ENCODE measurements at places on chromosomes 16 and 17.

DNA sequence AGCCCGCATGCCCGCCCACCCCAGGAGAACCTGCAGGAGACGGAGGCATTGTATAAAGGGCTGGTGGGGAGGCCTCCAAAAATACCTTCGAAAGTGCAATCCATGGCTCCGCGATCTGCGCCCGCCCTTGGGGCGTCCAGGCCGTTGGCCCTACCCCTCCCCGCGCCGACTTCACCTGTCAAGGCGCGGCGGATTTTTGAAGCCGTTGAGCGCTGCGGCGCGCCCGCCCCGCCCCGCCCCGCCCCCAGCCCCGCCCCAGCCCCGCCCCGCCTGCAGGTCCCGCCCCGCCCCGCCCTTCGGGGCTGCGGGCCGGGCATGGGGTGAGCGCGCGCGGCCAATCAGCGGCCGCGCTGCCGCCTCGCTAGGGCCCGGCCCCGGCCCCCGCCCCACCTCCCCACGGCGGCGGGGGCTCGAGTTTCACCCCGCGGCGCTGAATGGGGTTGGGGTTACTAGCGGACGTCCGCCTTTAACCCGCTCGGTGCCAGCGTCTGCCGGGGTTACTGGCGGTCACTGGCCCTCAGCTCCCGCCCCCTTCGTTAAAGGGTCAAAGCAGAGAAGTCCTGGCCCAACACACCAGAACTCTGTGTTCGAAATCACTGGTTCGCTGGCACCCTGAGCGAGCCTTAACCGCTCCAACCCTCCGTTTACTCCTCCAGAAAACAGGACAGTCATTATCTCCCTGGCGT is 13.2 kb downstream of the SREBF1 start:
- peak; percentile 74 for DNase-seq

DNA sequence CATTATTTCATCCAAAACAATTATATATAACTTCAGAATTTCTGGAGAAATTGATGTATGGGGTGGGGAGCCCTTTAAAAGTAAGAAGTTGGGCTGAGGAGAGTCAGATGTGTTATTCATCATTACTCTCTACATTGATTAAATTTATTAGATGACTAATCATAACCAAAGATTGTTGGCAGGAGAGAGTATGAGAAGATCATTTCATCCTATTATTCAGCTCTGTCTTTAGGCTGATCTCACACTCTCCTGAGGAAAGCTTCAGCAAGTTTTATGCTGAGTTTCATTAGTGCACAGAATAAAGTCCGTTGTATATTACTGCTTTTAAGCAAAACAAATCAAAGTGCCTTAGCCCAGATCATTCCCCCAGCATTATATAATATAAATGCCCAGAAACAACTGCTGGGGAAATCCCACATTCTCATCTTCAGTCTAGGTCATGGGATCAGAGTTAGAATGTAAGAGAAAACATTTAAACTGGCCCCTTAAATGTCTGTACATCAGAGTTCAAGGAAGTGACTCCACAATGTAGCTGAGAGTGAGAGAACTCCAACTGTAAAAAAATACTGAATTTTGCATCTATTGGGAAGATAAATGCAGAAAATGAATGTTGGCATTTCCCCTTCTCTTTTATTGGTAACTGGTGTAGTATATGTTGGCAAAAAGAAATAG is 130.1 kb upstream of the HLF start:
- no peak for DNase-seq

DNA sequence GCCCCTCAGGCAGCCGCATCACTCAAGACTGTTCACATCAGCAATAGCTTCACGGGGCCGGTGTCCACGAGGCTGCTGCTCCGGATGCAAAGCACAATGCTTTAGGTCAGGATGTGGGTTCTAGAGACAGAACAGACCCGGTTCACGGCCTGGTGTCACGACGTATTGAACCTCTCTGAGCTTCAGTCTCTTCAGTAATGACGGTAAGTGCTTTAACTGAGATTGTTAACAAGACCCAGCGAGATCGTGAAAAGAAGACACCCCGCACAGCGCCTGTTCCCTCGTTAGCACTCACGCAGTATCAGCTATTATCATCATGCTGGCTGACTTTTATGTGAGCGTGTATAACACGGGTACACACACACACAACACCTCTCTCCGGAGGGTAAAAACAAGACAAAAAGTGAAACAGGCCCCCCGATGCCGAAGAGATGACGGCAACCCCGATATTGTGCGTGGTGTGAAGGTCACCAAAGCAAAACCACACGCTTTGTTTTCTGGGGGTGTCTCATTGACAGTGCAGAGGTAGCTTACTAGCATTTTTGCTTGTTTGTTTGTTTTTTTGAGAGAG is 21.4 kb upstream of the ABR start:
- DNase-seq: peak; percentile 33

DNA sequence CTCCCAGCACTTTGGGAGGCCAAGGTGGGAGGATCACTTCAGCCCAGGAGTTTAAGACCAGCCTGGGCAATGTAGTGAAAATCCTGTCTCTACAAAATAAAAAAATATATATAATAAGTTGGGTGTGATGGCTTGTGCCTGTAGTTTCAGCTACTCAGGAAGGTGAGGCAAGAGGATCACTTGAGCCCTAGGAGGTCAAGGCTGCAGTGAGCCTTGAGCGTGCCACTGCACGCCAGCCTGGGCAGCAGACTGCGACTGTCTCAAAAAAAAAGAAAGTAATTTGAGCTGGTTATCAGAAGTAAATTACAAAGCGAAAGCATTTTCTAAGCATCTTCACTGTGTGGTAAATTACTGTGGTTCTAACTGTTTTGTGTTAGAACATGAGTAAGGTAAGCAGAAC is 66.2 kb downstream of the NQO1 start:
- no peak for DNase-seq

GRCh38 chr16:27924411-27925118 is 138.9 kb downstream of the GSG1L start:
- DNase-seq: no peak

DNA sequence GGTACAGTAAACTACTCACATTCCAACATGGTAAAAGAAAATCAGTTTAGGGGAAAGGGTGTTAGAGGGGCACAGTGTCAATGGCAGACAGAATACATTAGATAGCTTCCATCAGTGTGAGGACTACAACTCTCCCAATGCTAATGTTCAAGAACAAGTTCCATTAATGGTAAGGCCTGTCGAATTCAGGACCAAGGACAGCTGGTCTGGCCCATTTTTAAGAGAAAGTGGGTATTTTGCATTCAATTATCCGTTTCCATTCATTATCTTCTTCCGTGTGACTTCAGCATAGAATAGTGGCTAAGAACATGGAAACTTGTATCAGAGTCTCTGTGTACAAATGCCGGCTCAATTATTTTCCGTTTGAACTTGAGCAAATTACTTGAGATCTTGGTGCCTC is 98.4 kb downstream of the XYLT1 start:
- no peak for DNase-seq

DNA sequence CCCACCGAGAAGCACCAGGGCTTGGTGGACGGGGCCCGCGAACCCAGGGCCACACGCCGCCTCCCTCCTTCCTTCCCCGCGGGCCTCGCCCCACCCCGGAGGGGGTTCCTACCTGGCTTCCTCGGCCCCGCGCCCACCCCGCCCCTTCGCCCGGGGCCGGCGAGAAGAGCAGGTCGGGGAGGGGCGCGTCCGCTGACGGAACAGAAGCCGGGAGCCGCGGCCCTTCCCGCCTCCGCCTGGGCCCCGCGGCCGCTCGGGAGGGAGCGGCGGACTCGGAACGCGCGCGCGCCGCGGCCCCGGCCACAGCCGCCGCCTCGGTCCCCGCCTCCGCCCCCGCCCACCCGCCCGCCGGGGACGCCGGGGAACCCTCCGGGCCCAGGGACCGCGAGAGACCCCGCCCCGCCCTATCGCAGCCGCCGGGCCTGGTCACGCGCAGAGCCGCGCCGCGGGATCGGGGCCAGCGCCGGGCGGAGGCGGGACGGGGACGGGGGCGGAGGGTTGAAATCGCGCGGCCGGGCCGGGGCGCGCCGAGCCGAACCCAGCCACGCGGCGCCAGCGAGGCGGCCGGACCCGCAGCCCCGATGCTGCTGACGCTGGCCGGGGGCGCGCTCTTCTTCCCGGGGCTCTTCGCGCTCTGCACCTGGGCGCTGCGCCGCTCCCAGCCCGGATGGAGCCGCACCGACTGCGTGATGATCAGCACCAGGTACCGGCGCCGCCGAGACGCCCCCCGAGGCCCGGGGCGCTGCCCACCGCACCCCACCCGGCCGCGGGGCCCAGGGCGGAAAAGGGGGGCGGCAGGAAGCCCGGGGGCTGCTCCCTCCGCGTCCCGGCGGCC is at the start of gene TLCD3A:
TLCD3A (plus strand) TSS at position 530 of the 835 bp plus-strand sequence; CDS start at position 582, 52 bp downstream.
- peak; percentile 54 for DNase-seq

GRCh38 chr16:81817789-81818567 is 38.9 kb downstream of the PLCG2 start:
- DNase-seq: no peak

Data from activated naive CD4-positive, alpha-beta T cell treated with Interleukin-2 at 50 U/mL for 16 hours (primary cell).